ENCODE measurements at places on chromosomes 3 and 15.
A peak's percentile ranks its signal among the peaks of the same experiment; 100 is the strongest.

- no peak for DNase-seq
These were observed 133.2 kb upstream of the CHRM5 start for GRCh38 chr15:33834892-33835743.

- peak; percentile 84 for DNase-seq
These were observed 4.6 kb downstream of the TSC22D2 start for GRCh38 chr3:150412561-150413231.

DNA sequence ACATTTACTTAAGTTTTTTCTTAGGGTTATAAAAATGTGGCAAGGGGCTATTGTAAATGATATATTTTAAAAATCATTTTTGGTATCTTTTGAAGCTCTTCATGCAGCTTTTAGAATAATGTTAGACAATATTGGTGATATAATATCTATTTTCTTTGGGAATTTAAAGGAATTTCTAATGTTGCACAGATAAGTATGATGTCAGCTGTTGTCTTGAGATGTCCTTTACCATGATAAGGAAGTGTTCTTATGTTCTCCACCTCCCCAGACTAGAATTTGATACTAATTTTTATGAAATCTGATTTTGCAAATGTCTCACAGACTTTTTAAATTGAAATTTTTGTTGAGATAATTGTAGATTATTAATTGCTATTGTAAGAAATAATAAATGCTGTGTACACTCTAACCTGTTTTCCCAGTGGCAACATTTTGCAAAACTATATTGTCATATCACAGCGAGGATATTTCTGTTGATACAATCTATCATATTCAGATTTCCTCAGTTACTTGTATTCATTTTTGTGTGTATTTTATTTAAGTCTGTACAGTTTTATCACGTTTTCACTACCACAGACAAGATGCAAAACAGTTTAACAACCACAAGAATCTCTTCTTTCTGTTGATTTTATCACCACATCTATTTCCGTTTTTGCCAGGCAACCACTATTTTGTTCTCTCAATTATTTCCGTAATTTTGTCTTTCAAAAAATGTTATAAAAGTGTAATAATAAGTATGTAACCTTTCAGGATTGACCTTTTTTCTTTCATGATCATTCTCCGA is 55.4 kb downstream of the SPRED1 start:
- DNase-seq = no peak

- DNase-seq = peak; percentile 46
These were observed 285.9 kb downstream of the XXYLT1 start for GRCh38 chr3:194985031-194985578.

DNA sequence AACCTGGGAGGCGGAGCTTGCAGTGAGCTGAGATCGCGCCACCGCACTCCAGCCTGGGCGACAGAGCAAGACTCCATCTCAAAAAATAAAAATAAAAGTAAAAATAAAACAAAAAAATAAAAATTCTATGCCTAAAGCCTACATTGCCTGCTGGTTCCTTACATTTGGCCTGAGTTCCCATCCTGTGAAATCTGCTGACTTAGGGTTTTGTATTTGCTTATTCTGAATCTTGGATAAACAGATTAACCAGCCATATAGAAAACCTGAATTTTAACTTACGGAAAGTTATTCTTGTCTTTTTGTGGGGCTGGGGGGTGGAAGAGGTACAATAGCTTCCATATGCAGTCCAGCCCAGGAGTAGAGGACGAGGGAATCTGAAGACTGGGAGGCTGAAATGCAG is 73.7 kb upstream of the UMPS start:
- DNase-seq = no peak

DNA sequence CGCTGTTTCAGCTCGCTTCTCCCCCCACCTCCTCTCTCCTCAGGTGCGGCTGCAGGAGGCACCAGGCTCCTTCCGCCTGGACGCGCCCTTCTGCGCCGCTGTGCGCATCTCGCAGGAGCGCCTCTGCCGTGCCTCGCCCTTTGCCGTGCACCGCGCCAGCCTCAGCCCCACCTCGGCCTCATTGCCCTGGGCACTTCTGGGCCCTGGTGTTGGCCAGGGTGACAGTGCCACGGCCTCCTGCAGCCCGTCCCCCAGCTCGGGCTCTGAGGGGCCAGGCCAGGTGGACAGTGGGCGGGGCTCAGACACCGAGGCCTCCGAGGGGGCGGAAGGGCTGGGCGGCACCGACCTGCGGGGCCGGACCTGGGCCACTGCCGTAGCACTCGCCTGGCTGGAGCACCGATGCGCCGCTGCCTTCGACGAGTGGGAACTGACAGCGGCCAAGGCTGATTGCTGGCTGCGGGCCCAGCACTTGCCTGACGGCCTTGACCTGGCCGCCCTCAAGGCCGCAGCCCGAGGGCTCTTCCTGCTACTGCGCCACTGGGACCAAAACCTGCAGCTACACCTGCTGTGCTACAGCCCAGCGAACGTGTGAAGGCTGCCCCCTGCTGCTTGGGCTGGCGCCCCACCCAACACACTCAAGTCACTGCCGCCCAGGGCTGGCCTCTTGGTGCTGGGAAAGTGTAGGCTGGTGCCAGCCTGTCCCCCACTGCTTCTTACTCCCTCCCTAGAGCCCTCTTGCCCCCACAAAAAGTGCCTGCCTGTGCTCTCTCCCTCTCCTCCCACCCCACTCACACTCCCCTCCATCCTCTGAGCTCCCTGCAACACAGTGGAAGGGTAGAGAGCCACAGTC is 7.1 kb downstream of the ALG3 start:
- DNase-seq = no peak

- DNase-seq = no peak
These were observed 110.9 kb downstream of the STXBP5L start for GRCh38 chr3:121018917-121019321.

GRCh38 chr15:26771578-26772153 is 1.2 kb downstream of the GABRB3 start:
- no peak for DNase-seq

DNA sequence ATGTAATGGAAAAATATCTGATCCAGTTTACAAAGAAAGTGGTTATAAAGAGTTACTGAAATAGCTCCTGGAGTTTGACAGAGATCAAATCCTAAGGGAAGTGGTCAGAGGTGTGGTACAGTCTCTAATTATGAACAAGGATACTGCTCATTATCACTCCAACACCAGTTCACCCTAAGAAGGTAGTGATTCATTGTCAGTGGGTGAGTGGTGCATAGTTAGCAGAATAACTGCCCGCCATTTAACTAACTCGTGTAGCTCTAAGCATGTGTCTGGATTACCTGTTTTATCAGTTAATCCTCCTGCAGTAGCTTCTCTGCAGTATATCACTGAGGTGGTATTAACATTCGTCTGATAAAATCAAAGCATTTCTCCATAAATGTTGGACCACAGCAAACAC is 700.1 kb downstream of the NLGN1 start:
- DNase-seq = no peak

- no peak for DNase-seq
These were observed 192.1 kb upstream of the EOMES start for GRCh38 chr3:27914199-27914598.

- DNase-seq = no peak
These were observed 366.8 kb upstream of the GBE1 start for GRCh38 chr3:82128271-82128670.

DNA sequence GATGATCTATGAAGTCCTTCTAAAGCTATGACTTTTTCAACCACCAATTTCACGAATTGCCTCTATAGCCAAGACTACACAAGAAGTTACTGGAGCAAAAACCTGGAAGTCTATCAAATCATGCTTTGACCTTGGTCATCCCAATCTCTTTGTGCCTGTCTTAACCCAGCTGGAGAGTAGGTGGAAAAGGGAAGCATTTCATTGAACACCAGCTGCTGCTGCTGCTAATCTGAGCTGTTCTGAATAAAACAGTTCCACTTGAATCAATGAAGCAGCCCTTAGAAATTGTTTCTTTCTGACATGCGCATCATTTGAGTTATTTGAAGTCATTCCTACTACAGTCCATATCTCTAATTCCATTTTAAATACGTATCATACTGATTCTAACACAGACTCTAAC is 7.3 kb upstream of the UBE3A start:
- no peak for DNase-seq

DNA sequence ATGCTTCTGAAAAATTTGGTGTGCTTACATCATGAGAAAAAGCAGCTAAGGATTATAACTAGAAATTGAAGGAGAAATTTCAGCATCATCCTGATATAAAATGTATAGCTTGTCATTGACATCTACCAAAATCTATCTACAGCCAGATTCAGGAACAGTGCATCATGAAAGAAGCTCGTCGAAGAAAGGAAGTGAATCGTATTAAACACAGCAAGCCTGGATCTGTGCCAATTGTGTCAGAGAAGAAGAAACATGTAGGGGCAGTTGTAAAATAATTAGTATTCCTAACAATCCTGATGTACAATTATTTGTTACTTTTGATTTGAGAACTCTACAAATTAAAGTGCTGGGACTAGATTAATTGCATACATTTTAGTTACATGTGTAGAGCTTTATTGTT is 37.2 kb downstream of the AP4E1 start:
- peak; percentile 34 for DNase-seq

DNA sequence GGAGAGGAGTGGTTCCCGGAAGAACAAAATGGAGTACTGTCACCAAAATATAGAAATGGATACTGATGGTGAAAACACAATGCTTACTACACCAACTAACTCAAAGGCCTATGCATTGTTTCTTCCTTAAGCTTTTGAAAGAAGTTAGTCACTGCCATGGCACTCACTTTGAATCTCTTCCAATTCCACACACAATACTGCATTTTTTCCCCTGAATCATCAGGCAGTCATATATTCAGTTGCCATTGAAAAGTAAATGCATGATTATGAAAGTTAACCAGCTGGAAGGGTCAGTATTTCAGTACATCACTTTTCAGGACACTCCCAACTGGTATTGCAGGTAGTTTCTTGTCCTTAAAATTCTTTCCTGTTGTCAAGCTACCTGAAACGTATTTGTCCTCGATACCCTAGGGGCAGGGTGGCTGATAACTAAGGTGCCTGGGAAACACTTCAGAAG is 9.0 kb upstream of the LRRFIP2 start:
- no peak for DNase-seq

GRCh38 chr15:77966540-77967234 is 110.8 kb downstream of the TBC1D2B start:
- DNase-seq = peak; percentile 54

GRCh38 chr3:194487289-194488054 is 670 bp upstream of the ATP13A3 start:
- peak; percentile 94 for DNase-seq

DNA sequence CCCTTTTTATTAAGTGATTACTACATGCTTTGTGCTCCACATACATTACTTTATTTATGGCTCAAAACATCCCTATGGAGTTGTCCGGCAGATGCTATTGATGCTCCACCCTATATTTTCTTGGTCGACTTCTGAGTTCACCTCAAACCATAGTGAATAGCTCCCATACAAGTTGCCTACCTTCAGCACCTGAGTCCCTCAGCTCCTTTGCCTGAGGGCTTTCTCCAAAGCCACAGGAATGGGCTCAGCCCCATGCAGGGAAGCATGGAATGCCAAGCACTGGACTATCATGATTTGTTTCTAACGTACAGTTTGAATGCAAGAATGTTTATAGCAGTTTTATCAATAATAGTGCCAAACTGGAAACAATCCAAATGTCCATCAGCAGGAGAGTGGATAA is 124.8 kb upstream of the TNIK start:
- no peak for DNase-seq

DNA sequence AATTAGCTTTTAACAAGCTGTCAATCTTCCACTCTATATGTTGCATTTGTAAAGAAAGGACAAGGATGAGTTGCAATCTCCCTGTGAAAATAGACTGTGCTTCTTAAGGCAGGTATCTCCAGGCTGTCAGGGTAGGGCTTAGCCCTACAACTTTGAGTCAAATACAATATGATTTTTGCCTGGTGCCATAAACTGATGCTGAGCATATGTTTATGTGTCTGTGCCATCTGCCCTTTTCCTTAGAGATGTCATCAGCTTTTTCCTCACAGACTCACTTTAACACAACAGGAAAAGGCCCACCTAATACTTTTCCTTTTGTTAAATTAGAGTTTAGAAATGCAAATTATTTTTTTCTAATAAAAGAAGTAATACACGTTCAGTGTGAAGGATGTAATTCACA is 548.3 kb downstream of the NLGN1 start:
- DNase-seq = no peak

DNA sequence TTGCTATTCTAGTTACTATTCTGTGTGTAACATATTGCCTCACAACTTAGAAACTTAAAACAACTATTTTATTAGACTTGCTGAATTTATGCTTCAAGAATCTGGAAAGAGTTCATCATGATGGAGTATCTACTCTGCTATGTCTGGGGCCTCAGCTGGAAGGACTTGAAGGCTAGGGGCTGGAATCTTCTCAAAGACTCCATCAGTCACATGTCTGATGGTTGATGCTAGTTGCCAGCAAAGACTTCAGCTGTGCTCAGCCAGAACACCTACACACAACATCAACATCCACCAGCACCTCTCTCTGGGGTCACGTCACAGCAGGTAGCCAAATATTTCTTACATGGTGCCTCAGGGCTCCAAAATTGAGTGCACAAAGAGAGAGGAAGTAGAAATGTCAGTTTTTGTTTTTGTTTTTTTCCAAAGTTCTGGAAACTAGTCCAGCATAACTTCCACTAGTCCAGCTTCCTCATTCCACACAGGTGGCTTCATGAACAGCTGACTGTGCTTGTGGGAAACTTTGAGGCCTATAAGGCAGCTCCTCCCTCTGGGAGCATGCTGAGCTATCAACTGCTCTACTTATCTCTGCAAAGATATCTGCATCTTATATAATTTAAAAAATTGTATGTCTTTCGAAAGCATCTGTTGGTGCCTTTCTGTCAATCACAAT is 325.4 kb upstream of the AGTR1 start:
- DNase-seq = no peak

- no peak for DNase-seq
These were observed 2.9 kb downstream of the ESYT3 start for GRCh38 chr3:138437281-138437680.

- DNase-seq = no peak
These were observed 97.1 kb downstream of the CD47 start for GRCh38 chr3:107993771-107994170.

- DNase-seq = no peak
These were observed 2.8 kb downstream of the FES start for GRCh38 chr15:90887037-90887481.

DNA sequence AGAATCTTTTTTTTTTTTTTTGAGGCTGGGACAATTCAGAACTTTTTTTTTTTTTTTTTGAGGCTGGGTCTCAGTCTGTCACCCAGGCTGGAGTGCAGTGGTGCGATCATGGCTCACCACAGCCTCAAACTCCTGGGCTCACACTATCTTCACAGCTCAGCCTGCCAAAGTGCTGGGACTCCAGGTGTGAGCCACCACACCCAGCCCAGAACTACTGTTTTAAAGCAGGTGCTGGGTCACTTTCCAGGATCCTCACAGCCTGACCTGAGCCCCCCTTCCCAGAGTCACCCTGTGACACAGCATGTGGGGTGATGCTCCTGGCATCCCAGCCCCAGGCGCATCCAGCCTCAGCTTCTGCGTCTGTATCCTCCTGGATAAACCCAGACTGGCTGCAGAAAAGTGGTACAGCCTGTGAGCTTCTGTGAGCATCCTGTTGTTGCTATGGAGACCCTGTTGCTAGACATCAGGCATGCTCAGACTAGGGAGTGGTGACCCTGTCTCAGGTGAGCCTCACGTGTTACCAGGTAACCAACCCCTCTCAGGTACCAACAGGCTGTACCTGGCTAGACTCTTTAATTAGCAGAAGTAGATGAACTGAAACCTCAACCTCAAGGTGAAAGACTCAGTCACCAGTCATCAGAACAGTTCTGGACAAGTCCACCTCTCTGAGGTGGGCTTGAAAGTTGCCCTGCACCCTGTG is 15.0 kb downstream of the KLF13 start:
- no peak for DNase-seq
